SW480 (cell line): ENCODE measurements at places on chromosomes 5 and 9.

DNA sequence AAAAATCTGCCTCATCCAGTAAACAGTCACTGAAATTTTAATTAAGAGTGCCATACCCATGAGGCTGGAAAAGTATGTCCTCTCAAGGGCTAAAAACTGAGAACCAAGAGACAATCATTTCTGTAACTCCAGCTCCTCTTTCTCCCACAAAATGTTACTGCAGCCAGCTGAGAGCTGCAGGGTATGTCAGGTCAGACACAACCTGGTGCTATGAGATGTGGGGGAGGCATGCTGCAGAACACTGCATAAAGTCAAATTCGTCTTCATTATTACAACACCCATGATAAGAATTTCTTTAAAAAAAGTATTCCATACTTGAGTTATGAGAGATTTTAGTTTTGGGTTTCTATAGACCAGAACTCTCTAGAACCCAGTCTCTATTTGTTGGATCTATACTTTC is 162.2 kb downstream of the CDC42SE2 start:
- DNase-seq, result no peak

DNA sequence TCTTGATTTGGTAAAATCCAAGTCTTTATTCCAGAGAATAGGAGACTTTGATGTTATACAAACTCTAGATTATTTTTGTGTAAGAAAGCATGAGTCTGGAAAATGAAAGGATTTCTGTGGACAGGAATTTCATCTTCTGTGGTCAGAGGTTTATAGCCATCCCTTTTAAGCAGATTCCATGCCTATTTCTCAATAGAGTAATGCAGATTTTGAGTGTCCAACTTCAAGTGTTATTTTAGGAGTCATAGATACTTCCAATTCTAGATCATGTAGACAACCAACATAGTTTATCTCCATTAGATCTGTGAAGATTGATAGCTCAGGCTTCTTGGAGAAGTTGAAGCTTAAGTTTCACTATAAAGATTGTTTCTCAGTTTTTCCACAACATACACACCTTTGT is 379.7 kb downstream of the PSAT1 start:
- no peak for DNase-seq

DNA sequence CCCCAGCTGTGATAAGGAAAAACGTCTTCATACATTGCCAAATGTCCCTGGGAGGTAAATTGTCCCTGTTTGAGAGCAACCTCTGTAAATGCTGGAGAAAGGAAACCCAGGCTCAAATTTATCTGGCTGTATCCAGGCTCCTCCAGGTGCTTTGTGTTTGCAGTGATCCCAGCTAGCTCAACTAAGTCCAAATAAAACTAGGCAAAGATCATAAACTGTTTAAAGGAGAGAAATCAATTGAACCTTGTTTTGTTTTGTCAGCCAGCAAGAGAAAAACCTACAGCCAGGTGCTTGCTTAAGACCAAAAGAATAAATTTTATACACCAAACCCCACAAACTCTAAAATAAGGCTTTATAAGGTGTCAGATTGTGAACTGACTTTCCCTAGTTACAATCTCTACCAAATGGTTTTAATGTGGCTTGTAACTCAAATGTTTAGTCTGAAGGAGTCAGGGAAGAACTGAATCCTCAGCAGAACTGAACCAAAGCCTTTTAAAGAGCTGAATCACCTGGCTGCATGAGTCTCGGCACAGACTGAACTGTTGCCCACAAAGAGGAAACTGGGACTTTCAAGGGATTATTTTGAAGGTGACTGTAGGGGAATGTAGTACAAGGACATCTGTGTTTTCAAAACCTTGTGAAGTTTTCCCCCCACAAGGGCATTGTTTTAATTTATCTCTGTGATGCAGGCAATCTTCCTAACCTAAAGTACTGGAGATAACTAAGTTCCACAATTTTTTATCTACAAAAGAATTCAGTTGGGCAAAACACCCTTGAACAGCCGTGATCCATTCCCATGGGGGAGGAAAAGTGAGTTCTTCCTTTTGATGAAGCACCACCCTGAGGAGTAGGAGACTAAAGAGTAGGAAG is 201.7 kb upstream of the TARS1 start:
- no peak for DNase-seq

GRCh38 chr5:176583076-176583475 is 26.9 kb downstream of the GPRIN1 start:
- DNase-seq, result no peak

GRCh38 chr5:14268738-14269137 is 125.6 kb downstream of the TRIO start:
- no peak for DNase-seq

GRCh38 chr5:63211448-63212132 is 633.0 kb downstream of the LRRC70 start:
- DNase-seq, result no peak

- peak; percentile 70 for DNase-seq
These were observed 710 bp upstream of the PIP5KL1 start for GRCh38 chr9:127931092-127931881.

GRCh38 chr9:88268886-88269285 is 119.4 kb upstream of the SPIN1 start:
- no peak for DNase-seq

DNA sequence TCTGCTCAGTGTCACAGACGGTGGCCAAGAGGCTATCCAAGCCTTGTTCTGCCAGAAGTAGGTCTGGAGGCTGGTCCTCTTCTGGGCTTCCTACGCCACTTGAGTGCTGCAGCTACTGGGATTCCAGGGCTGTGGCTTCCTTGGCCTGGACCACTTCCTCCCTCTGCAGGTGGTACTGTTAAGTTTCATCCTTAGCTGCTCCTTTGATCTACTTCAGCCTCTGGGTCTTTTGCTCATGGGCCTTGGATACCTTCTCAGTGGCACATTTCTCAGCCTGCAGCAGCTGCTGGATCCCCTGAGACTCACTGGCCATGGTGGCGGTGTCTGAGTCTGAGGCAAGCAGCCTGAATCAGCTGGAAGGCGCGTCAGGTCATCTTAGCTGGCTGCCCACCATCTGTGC is 10.3 kb downstream of the CNOT8 start:
- peak; percentile 20 for DNase-seq

DNA sequence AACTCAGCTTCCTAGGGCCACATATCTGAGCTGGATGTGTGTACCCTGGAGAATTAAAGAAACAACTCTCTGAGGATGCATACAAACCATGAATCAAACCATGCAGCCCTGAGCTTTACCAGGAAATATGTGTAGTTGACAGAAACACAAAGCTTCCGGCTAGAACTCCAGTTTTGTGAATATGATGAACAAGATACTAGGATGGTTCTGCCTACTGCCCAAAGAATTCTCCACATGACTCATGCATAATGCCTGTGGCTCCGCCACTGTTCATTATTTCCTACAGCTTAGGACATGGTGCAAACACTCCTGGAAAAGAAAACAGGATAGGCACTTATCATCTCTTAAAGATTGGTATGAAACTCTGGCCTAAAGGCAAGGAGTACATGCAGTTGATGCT is 343.4 kb downstream of the DNAH5 start:
- DNase-seq, result no peak

DNA sequence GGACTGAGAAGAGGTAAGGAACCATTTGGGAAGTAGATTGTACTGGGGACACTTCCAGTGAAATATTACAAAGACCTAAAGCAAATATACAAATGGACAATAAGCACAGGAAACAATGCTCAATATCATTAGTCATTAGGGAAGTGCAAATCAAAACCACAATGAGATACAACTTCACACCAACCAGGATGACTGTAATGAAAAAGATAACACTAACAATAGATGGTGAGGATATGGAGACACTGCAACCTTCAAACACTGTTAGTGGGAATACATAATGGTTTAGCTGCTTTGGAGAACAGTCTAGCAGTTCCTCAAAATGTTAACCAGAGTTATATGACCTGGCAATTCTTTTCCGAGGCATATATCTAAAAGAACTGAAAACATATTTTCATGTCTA is 149.7 kb downstream of the TRPM3 start:
- no peak for DNase-seq

DNA sequence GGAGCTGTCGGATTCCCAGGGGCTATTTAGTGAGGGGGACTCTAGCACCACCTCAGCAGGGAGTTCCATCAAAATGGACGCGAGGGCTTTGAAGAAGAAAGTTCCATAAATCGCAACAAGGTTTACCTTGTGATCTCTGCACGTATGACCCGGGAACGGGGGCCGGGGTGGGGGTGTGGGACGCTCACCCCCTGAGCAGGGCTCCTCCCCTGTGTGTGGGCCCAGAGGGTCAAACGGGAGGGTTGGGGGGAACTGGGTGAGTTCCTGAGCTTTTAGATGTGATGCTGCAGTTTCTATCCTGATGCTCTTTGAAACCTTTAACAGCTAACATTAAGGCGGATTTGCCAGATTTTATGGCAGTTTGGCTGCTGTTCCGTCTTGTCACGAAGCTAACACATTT is 18.9 kb upstream of the LRRC14B start:
- no peak for DNase-seq

DNA sequence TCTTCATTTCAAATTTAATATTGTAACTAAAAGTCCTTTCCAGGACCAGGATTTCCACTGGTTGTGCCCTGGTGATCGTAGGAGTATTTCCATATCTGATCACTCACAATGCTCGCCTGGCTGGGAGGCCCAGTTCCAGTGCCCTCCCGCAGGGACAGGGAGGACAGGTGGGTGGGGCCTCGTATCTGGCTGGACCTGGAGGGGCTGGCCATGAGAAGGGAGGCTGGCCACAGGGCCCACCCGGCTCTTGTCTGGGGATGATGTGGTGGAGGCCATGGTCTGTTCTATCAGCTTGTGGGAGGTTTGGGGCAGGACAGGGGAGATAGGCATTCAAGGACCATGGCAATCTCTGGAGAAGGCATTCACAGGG is 286.4 kb downstream of the GADD45G start:
- DNase-seq, result no peak

DNA sequence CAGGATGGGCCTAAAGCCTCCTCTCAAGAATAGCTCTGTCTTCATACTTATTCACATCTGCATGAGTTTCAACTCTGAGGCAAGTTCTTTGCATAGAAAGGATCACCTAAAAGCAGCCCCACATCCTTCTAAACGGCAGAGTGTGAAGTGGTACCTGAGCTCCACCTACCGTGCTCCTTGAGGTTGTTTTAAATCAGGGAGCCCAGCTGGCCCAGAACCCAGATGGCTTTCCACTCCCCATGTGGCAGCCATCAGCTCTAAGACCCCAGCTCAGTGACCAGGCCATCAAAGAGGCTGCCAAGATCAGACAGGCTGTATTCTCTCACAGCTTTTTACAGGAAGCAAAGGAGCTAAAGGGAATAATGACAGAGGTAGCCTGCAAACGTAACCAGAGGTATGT is 299.3 kb downstream of the RASEF start:
- peak; percentile 7 for DNase-seq

- no peak for DNase-seq
These were observed 152.2 kb upstream of the MPDZ start for GRCh38 chr9:13431692-13432091.

- DNase-seq, result peak; percentile 18
These were observed 70.6 kb downstream of the IQGAP2 start for GRCh38 chr5:76473661-76474060.

GRCh38 chr5:169083394-169084018 is 217.4 kb downstream of the SLIT3 start:
- DNase-seq, result peak; percentile 89

DNA sequence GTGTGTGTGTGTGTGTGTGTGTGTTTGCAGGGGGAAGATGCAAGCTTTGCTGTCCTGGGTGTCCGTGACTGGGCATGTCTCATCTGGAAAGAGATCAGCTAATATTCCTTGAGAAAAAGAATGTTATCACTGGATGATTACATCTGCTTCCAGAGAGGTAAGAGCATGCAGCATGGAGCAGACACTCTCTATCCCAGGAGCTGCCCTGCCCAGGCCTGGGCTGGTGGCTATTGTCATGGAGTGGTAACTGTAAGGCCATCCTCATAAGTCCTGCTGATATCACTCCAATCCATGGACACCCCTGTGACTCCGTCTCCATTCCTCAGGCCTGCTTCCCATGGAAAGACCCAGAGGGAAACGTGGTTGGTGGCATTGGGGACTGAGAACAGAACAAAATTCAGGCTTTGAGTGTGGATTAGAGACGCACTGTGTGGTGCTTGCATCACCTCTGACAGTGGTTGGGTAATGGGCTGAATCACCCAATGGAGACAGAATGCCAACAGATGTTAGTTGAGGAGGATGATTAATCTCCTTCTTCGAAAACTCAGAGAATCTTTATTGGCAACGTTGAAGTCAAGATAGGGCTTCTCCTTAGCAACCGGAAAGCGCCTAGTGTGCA is 52.0 kb upstream of the KCNIP1 start:
- DNase-seq, result no peak

DNA sequence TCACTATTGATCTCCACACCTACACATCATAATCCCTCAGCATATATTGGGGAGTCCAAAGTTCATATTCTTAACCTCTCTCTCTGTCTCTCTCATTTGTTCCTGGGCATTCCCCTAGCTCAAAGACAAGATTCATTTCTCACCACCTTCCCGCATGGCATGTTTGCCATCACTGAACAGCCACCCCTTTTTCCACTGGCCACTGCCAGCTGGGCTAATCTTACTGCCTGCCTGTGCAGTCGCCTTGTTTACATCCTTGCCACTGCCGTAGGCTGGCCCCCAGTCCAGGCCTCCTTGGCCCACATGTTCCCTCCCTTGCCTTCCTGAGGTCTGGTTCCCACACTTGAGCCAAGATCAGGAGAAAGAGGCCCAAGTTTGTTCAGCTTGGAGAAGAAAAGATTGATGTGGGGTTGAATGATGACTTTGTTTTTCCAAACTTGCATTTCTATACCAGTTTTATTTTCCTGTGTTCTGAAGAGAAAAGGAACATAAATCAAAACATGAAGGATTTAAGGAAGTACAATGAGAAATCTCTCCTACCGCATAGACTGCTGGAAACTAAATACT is 80.2 kb downstream of the PLAC8L1 start:
- DNase-seq, result no peak

DNA sequence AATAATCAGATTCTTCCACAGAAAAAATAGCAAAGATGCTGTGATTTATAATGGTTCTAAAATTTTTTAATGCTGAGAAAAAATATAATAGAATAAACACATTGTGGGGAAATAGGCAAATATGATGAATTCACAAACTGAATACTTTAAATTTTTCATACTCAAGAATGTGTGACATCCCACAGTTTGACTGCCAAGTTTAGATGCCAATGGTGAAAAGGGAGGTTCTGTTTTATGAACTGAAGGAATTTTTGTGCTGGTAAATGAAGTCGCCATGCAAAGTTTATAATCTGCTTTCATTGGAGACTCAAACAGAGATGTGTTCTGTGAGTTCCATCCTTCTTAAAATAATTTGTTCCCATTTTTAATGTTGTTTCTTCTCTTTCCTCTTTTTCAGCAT is 367.5 kb upstream of the ADAMTS16 start:
- DNase-seq, result no peak

DNA sequence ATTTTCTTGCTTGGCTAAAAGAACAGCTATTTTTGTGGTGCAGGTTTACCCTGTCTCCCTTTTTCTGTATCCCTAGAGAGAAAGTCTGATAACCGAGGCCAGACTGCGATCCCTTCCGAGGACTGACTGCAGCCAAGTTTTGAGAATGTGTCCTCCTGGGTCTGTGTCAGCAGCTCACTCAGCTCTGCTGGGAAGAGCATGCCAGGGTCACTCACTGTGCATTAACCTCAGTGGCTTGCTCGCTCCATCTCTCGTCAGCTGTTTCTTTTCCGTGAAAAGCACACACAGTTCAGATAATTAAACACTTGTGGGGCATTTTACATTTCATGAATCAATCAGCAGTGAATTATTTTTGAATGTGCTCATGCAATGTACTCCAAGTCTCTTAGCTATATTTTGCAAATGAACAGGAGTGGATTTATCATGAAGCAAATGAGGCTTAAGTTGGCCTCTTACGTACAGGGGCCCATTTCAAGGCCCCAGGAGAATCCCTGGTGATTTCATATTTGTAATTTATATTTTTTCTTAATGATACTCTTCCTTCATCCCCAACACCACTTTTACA is 252.1 kb downstream of the SMARCA2 start:
- no peak for DNase-seq
